CD4-positive, alpha-beta T cell (primary cell): ENCODE measurements at places on chromosomes 16 and 17.

GRCh38 chr16:88483392-88483641, 30.2 kb downstream of the ZFPM1 start:
- no peak for DNase-seq

DNA sequence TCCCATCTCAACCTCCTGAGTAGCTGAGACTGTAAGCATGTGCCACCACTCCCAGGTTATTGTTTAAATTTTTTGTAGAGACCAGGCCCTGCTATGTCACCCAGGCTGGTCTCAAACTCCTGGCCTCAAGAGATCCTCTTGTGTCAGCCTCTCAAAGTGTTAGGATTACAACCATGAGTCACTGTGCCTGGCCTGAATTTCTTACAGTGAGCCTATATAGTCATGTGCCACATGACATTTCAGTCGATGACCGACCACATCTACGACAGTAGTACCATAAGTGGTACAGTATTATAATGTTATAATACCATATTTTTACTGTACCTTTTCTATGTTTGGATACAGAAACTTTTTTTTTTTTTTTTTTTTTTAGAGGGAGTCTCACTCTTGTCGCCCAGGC, 195.3 kb downstream of the STX8 start:
- DNase-seq: no peak

- DNase-seq: no peak
These were observed 82.5 kb upstream of the TNRC6C start for GRCh38 chr17:77875881-77876509.

GRCh38 chr16:85712801-85713200, 24.0 kb upstream of the GINS2 start:
- DNase-seq: no peak

GRCh38 chr17:43935204-43935925, 6.9 kb downstream of the PPY start:
- DNase-seq: no peak

GRCh38 chr17:81404558-81405165, 9.4 kb downstream of the BAHCC1 start:
- DNase-seq: no peak

- DNase-seq: no peak
These were observed 183.3 kb downstream of the UTP18 start for GRCh38 chr17:51443646-51444045.

- no peak for DNase-seq
These were observed 171.5 kb upstream of the MAF start for GRCh38 chr16:79772048-79772447.

GRCh38 chr17:66509926-66510325, 207.5 kb downstream of the PRKCA start:
- DNase-seq: no peak

GRCh38 chr17:64686705-64687104, 24.6 kb upstream of the SMURF2 start:
- DNase-seq: no peak

- no peak for DNase-seq
These were observed 122.3 kb downstream of the PCTP start for GRCh38 chr17:55873017-55873758.

DNA sequence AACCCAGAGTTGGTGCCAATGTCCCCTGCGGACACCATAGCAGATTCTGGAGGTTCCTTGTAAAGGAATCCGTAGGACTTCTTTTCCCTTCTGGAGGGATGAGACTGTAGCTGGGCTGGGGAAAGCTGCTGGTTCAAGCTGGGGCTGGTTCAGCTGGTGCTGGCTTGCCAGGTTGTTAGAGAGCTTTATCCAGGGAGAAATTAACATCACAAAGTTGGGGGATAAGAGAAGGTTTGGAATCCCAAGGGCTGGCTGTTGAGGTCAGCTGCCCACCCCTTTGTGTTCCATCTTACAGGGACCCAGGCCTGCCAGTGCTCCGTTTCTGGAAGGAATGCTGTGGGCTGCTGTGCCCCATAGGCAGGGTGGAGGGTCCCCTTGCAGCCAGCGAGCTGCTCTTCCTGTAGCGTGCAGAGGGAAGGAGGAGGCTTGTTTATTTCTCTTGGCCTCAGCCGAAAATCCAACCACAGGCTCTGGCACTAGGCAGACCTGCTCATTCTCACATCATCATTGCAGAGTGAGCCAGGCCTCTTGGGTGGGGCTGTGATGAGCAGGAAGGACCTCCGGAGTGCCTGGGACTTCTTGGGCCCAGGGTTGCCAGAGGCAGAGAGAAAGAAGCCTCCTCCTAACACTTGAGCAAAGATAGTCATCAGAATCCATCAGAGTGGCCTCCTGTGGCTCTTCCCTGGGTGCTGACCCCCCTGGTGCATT, 251.1 kb downstream of the SEC14L1 start:
- DNase-seq: peak; percentile 54

DNA sequence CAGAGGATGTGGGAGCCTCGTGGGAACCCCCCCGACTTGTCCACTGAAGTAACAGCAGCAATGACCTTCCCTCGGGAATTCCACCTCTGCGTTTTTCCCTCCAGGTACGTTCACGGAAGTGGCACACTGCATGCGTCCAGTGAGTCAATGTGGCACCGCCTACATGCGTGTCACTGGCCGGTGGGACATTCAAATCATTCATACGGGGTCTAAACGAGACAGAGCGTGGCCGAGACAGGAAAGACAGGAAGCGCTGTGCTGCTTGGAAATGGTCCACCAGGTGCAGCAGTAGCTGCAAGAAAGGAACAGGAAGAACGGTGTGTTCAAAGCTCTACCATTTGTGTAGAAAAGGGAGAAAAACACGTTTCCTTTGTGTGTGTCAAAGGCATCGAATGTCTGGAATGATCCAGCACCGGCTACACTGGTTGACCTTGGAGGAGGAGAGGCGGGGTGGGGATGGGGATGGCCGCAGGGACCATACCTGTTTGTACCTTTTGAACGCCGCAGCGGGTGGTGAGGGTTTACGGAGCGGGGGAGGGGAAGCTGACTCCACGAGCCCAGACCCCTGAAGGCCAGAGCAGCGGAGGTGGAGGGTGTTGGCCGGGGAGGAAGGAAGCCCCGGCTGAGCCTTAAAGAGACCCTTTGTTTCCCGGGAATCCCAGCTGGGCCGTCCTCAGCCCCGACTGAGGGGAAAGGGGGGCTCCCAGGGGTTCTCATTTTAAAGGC, 1.7 kb upstream of the PGAP6 start:
- DNase-seq: peak; percentile 32

GRCh38 chr16:920051-920681, 50.6 kb downstream of the LMF1 start:
- no peak for DNase-seq

GRCh38 chr17:17139972-17140589, 66.1 kb downstream of the PLD6 start:
- no peak for DNase-seq

GRCh38 chr17:7897773-7898172, 9.2 kb downstream of the CHD3 start:
- no peak for DNase-seq

DNA sequence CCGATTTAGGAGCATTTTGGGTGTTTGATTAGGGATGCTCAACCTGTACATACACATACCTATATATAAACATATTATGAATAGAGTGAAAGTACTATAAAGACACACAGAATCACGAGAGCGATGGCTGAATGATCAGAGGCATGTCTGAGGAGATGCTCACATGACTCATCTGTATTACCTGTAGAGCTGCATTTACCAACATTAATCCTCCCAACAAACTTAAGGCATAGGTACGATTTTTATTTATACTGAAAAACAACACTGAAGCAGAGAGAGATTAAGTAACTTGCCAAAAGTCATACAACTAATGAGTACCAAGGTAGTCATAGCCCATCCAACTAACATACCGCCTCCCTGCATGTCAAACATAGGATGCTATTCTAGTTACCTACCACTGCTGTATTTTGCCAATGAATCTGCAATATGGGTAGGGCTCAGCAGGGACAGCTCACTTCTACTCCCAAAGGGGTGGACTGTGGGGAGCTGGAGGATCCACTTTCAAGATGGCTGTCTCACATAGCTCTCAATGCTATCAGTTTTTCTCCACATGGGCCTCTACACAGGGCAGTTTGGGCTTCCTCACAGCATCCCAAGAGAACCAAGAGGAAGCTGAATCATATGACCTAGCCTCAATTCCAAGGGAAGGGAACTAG, 7.3 kb downstream of the CYB5D1 start:
- no peak for DNase-seq

- DNase-seq: no peak
These were observed 91.7 kb downstream of the CLEC16A start for GRCh38 chr16:11036040-11036439.

DNA sequence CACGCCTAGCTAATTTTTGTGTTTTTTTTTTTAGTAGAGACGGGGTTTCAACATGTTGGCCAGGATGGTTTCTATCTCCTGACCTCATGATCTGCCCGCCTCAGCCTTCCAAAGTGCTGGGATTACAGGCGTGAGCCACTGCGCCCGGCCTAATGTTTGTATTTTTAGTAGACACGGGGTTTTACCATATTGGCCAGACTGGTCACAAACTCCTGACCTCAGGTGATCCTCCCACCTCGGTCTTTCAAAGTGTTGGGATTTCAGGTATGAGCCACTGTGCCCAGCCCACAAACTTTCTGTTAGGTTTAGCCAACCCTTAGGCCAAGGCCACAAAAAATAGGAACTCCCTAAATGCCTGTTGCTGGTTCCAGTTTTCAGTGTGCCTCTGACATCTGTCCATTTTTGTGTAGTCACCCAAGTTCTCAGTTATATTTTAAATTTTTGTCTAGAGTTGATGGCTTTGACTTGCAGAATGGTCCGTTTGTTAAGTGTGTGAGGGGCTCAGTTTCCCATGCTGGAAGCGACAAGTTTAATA, 12.7 kb downstream of the CCL16 start:
- no peak for DNase-seq
